Right ventricle myocardium inferior (tissue), 1 donor: ENCODE measurements at places on chromosomes 3 and 15. TPM values are rescaled to one million over a fixed set of nuclear protein-coding genes. Genes with fewer than 3 reads are reported as not detected.

PLS1 gene
- 2.5 TPM for total RNA-seq

AMT gene
- total RNA-seq, result 20.5 TPM

GREM1 gene
- total RNA-seq, result not detected

CD80 gene
- not detected for total RNA-seq

ATP13A5 gene
- total RNA-seq, result not detected

EXD1 gene
- not detected for total RNA-seq

PPP1R2 gene
- 30.9 TPM for total RNA-seq

PIERCE2 gene
- 6.2 TPM for total RNA-seq

CORO2B gene
- total RNA-seq, result 8.5 TPM

RSL24D1 gene
- total RNA-seq, result 41.0 TPM

WNT7A gene
- not detected for total RNA-seq

SKIC8 gene
- total RNA-seq, result 30.0 TPM

SPTSSB gene
- total RNA-seq, result 0.57 TPM

AQR gene
- total RNA-seq, result 10.1 TPM

PLCL2 gene
- total RNA-seq, result 72.9 TPM

GOLGA6L22 gene
- not detected for total RNA-seq

HTR3E gene
- not detected for total RNA-seq

CYP1A2 gene
- not detected for total RNA-seq

WDR5B gene
- total RNA-seq, result 2.5 TPM

PLSCR2 gene
- not detected for total RNA-seq

DNASE1L3 gene
- total RNA-seq, result 2.1 TPM

C3orf22 gene
- not detected for total RNA-seq

PAQR5 gene
- 1.1 TPM for total RNA-seq

RASGRF1 gene
- not detected for total RNA-seq

VPS39 gene
- 43.0 TPM for total RNA-seq

ALDH1L1 gene
- 23.1 TPM for total RNA-seq

CYP11A1 gene
- 0.24 TPM for total RNA-seq

NCKIPSD gene
- total RNA-seq, result 15.4 TPM

OR5H15 gene
- not detected for total RNA-seq
